ENCODE measurements at places on chromosomes 7 and 10.

- DNase-seq: peak; percentile 46
Measured at GRCh38 chr7:48839108-48839507, 85.2 kb upstream of the CDC14C start.

DNA sequence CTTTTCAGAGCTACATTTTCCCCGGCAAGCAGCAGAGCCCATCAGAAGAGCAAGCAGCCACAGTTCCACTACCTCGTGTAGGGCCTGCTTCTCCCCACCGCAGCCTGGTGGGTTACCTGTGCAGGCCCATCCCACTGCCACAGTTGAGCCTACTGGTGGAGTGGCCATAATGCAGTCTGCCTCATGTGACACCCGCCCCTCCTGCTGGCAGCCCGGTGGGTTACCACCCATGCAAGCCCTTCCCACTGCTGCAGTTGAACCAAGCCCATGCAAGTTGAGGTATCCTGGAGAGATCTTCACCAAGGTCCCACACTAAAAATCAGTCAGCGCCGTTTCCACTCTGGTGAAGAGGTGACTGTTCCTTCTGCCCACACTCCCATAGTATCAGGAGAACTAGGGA lies 32.1 kb upstream of the CNNM1 start:
- no peak for DNase-seq

DNA sequence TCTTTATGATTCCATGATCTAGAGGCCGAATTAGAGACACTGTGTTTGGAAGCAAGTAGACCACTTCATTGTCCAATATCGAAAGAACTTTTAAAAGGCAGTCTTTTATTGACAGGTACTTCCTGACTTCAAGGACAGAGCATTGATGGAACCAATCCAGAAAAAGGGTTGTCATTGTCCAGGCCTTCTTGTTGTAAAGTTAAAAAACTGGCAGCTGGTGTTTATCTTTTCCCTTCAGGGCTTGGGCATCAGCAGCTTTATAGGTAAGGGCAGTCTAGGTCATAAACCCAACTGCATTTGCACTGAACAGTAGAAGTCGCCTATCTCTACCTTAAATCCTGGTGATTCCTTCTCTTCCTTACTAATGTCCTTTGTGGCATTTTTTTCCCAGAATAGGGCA lies 95.6 kb downstream of the ST7 start:
- DNase-seq: no peak

DNA sequence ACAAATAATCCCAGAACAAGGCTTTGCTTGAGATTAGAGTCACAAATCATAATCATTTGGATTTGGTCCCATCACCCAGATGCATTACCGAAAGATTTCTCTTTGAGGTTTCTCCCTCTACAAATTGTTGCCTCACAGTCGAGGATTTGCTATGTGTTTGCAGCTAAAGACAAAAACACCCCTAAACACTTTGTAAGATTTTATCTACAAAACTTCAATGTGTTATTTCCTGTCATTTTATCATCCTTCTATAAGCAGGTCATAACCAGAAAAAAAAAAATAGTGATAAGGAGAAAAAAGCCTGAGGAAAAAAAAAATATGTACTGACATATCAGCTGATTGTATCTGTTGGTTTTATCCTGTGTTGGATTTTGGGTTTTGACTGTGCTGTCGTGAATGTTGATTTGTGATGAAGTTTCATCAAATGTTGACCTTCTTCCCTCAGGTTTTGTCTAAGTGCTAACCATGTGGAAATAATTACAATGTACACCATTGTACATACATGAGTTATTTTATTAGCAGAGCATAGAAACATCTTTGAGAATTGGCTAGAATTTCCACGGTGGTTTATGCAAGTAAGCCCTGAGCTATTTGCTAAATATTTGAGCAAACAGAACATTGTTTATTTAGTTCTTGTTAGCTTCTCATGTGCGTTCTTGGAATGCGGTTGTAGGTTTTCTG lies 274.4 kb downstream of the NEBL start:
- DNase-seq: peak; percentile 7

DNA sequence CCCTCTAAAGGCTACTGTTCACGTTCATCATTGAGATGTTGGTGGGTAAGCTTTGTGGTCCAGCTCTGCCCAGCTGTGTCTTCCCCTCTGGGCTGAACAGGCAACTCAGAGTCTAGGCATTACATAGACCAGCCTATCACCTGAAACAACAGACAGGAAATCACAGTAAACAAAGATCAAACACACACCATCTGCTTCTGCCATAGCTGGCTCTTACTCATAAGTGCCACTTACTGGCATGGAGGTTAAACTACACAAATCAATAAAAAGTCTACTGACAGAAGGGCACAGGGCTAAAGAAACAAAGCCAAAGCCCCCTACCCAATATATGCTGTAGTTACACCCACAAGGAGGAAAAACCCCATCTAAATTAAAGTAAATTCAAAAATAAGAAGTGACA lies 35.0 kb downstream of the SEPTIN14 start:
- DNase-seq: no peak

GRCh38 chr7:20959281-20959680 lies 172.6 kb upstream of the SP8 start:
- no peak for DNase-seq

DNA sequence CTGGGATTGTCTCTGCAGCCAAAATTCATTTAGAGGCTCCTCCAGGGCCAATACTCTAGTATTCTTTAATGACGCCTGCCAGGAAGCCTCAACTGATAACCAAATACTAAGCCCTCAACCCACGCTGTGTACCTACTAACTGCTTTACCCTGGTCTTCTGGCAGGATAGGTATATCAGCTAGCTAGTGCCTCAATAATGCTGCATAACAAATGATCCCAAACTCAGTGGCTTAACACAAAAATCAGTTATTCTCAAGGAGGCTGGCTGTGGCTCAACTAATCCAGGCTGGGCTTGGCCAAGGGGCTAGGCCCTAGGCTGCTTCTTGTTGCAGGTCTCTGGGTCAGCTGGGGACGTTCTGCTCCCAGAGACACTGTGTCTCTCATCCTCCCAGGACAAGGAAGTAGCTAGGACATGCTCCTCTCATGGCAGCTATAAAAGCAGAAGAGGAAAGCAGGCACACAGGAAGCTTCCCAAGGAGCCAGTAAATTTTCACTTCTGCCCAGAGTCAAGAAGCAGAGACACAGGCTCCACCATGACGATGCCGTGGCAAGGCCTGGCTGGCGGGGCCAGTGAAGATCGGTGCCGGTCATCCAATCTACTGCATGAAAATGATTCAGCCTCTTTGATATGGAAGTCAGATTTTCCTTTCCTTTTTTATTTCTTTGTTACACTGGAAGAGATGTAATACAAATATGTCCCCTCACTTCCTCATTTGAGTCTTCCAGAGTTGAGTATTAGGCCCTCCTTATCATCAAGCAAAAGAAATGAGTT lies 28.6 kb upstream of the COL13A1 start:
- DNase-seq: no peak

- peak; percentile 15 for DNase-seq
Measured at GRCh38 chr7:87933605-87933952, 472 bp upstream of the ADAM22 start.

DNA sequence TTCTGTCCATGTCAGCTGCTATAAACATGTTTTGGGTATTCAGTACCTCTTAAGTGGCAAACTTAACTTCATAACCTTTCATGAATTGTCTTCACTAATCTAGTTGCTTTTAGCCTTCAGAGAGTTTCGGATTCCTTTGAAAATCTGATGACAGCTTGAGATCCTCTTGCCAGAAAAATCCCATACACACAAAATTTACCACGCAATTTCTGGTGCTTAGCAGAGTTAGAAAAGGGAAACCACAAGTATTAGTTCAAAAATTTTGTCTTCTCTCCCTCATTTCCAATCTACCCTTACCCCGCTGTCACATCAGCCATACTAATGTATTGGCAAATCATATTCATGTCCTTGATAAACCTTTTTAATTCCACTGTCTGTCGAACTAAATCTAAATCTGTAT lies 72.7 kb upstream of the TMEM106B start:
- no peak for DNase-seq

DNA sequence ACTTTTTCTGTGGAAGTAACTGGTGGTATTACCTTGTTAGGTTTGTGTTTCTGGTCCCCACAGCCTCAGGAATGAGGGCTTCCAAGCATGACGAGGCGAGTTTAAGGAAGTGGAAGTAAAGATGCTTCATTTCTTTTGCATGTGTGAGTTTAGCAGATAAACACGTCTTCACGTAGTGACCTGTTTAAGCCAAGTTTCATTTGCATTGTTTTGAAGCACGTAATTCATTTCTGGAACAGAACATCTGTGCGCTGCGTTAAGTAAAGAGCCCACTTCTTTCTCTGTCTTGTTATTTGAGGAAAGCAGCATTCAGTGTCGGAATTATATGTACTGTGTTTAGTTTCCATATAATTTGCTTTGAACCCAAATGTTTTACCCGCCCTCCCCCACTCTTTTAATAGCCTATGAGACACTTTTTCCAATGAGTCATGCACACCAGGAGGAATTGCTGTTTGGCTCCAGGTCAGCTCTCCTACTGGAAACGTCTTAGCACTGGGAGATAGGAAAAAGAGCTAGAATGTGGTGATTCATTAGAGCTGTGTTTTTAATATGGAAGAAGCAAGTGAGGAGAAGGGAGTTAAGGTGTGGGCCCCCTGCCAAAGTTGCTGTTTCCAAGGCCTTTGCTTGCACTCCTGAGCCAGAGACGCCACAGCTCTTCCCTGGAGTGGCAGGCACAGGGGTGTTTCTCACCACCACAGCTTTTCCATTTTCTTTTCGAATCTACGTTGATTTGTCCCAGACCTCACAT lies 36.7 kb downstream of the BTBD16 start:
- DNase-seq: peak; percentile 99

DNA sequence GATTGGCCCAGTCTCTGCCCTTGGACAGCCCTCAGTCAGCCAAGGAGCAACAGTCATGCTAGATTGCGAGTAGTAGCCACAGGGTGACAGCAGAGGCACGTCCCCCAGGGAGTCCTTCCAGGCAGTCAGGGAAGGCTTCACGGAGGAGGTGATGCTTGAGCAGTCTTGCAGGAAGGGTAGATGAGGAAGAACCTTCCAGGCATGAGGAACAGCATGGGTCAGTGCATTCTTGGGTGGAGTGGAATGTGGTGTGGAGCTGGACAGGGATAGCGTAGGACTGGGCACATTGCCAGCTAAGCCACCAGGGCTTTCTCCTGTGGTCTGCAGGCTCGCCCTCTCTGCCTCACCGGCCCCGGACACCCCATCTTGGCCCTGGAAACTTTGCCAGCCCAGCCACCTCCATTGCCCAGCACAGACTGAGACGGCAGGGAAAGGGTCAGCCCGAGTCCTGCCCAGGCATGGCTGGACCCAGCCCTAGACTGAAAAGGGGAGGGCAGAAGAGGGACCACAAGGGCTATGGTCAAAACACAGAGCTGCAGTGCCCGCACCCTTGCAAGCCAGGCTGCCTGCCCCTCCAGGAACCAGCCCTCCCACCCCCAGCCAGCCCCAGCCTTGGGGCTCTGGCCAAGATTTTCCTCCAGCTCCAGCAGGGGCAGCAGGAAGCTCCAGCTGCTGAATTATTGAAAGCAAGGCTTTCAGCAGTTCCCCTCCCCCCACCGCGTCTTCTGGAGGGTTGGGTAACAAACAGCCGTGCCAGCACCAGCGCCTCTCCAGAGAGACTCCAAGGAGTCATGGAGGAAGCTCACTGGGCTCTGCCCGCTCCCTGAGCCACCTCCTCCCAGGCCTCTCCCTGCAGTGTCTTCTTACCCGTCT lies 18.7 kb downstream of the SRRM3 start:
- no peak for DNase-seq

GRCh38 chr7:70321016-70321590 lies 722.8 kb downstream of the AUTS2 start:
- DNase-seq: peak; percentile 54

- DNase-seq: no peak
Measured at GRCh38 chr7:13050703-13051102, 363.3 kb downstream of the ARL4A start.

DNA sequence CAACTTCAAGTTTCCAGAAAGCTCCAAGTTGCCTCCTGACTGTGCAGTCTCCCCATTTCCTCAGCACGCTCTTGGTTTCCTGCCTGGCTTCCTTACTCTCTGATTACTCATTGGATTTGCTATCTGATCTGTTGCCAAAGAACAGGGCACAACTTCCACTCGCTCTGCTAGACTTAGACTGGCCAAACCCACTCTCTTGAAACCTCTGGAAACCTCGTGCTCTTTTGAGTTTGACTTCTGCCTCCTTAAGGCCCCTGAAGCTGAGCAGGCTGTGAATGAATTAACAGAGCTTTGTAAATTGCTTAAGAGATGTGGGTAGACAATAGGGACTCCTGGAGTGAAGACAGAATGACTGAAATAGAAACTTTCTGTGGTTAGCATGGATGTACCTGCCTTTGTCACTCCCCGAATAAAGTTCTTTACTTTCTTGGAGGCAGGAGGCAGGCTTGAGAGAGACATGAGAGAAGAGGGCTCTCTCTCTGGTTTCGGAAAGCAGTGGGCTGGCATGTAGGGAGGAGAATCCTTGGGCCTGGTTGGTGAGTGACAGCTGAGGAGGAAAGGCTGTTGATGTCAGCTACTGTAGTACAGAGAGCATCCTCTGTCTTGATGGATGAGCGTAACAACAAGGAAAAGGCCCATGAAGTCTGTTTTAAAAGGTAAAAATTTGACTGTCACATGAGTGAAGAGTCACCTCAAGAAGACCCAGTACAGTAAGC lies 70.8 kb downstream of the CHN2 start:
- peak; percentile 63 for DNase-seq

- DNase-seq: no peak
Measured at GRCh38 chr10:76735866-76736265, 901.7 kb downstream of the KCNMA1 start.

- DNase-seq: no peak
Measured at GRCh38 chr10:6002809-6003510, 25.6 kb upstream of the IL15RA start.

DNA sequence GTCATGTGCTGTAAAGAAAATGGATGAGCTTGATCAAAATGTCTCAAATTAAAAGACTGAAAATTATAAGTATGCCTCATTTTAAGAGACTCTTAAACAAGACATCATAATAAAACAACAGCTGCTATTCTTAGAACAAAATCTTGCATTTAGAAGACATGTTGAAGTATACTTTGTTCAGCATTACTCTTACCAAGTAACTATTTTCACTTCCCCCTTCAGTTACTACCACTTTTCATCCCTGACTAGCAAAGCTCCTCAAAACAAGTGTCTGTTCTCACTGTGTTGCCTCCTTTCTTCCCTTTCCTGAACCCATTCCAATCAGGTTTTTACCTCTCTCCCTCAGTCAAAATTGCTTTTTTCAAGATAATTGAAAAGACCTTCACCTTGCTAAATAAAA lies 31.6 kb downstream of the ELAPOR2 start:
- DNase-seq: no peak

Data from foreskin keratinocyte (primary cell).